Activated CD4-positive, CD25-positive, alpha-beta regulatory T cell (primary cell): ENCODE measurements at places on chromosomes 7 and 10.
A peak's percentile ranks its signal among the peaks of the same experiment; 100 is the strongest.

DNA sequence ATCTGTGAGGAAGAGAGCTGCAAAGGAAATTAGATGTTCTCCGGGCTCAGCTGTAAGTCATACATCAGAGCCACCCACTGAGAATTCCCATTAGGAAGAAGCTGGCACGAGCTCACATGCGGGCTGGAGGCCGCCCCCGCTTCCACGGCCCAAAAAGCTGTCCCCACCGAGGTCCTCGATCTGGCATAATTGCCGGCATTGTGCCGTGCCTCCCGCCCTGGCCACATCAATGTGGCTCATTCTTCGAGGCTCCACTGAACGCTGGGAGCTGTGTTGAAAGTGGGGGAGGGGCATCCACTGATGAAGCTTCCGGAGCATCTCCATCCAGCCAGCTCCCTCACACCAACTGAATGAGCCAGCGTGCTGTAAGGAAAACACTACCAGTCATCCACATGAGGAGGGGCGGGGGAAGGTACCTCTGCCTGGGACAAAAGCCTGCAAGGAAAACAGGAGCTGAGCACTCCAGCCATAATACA is 173.1 kb downstream of the PTPRN2 start:
- DNase-seq: no peak

GRCh38 chr7:42492920-42493319 is 255.9 kb upstream of the GLI3 start:
- no peak for DNase-seq

DNA sequence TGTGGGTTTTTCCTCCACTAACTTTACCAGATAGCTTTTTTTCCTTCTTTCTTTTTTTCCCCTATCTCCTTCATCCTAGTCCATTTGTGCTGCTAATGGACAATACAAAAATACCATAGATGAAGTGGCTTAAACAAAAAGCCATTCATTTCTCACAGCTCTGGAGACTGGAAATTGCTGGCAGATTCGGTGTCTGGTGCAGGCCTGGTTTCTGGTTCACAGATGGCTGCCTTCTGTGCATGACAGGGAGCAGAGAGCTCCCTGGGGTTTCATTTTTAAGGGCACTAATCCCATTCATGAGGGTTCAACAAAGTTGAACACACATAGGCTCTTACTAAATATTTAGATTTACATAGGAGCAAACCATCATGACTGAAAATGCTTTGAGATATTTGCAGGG is 467.4 kb downstream of the TYW1 start:
- DNase-seq: no peak

- DNase-seq: no peak
Measured at GRCh38 chr10:76244061-76244686, 812.8 kb downstream of the LRMDA start.

DNA sequence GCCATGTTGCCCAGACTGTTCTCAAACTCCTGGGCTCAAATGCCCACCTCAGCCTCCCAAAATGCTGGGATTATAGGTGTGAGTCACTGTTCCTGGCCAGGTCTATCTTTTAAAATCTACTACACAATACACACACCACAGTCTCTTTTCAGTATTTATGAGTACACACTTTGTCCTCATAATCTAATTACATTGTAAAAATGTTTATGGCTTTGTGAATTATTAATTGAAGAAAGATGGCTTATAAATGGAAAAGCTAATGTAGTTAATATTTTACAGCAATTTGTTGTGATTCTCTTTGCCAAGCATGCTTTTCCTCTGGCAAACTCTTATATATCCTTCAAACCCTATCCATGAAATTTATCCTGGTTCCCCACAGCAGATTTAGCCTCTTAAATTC is 22.0 kb downstream of the LAMB4 start:
- DNase-seq: no peak

GRCh38 chr7:123974326-123974908 is 49.4 kb downstream of the SPAM1 start:
- no peak for DNase-seq

DNA sequence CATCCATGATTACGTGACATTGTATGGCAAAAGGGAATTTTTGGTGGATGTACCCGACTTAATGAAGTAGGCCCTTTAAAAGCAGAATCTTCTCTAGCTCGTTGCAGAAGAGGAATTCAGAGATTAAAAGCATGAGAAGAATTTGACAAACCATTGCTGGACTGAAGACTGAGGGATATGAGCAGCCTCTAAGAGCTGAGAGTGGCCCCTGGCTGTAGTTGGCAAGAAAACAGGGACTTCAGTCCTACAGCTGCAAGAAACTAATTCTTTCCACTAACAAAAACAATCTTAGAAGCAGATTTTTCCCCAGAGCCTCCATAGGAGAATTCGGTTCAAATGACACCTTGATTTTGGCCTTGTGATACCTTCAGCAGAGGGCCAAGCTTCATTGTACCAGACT is 34.1 kb downstream of the MACC1 start:
- DNase-seq: no peak

- DNase-seq: peak; percentile 51
Measured at GRCh38 chr10:130109796-130110245, 809 bp downstream of the C10orf143 start.

DNA sequence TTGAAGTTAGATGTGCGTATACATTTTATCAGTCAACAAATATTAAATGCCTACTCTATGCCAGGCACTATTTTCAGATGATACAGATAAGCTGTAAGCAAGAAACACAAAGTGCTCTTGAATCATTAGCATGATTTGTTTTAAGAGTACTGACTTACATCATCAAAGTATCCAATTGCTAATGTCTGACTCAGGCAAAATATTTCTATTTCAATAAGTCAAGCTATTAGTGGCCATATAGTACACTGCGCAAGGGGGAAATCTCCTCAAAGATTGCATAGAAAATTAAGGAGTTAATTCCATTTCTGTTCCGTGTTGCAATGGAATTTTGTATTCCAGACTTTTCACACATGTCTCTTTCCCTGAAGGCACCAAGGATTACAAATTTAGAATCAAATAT is 46.1 kb upstream of the DNAJC1 start:
- no peak for DNase-seq

GRCh38 chr10:124711145-124711544 is 33.0 kb downstream of the FAM53B start:
- DNase-seq: no peak

GRCh38 chr10:97687785-97688781 is 1.0 kb upstream of the AVPI1 start:
- no peak for DNase-seq

DNA sequence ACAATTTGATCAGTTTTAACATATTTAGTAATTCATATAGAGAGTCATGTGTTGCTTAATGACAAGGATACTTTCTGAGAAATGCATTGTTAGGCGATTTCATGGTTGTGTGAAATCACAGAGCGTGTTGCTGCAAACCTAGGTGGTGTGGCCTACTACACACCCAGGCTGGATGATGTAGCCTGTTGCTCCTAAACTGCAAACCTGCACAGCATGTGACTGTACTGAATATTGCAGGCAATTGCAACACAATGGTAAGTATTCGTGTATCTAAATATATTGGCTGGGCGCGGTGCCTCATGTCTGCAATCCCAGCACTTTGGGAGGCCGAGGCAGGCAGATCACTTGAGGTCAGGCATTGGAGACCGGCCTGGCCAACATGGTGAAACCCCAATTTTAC is 73.7 kb upstream of the BAIAP2L1 start:
- DNase-seq: no peak

DNA sequence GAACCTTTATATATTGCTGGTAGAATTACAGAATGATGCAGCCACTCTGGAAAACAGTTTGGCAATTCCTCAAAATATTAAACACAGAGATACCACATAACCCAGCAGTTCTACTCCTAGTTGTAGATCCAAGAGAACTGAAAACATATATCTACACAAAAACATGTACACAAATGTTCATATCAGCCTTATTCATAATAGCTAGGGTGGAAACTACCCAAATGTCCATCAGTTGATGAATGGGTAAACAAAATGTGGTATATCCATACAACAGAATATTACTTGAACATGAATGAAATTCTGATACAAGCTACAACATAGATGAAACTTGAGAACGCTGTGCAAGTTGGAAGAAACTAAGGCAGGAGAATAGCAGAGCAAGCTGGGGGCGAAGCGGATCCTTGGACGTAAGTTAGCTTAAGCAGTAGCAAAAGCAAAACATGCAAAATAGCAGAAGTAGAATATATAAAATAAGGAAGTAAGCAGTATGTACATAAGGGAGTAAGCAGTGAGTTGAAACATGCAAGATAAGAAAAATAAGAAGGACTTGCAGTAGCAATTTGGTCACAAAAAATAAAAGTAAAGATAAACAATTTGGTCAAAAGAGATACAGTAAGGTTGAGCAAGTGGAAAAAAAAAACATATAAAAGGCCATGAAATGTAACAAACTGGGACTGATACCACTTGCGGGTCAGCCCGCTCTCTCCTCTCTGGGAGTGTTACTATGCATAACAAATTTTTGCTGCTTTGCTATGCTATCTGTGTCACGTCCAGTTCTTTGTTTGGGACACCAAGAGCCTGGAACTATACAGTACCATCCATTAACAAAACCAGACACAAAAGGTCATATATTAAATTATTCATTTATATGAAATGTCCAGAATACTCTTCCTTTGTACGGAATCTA is 18.0 kb upstream of the HILPDA start:
- no peak for DNase-seq

DNA sequence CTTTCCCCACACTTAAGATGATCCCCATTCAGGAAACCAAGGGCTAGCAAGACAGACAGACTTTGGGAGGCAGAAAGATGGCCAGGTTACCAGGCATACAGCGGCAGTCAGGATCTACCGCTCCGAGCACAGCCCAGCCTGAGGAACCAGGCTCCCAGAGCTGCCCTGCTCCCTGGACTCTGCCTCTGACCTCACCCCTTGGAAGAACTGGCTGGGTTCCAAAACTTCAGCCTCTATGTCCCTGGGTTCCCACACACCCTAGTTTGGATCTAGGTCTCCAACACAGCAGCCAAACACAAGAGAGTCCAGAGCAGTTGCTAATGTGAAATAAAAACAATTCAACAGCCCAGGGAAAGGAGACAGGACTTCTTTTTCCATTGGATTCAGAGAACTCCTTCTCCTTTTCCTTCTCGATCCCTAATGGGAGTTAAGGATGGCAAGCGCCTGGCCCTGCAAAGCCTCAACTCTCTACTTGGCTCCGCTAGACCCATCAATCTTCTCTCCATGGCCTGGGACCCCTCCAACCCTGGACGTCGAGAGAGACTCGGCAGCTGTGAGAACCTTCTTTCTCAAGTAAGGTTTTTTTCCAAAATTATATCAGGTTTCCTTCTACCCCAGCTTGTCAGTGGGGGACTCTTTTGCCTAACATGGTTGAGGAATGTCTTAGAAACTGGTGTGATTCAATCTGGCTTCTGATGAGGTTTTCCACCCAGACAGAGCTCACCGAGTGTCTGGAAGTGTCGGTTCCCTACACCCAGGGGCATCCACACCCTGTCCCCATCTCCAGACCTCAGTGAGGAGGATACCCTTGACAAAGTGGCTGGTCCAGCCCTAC is 219.6 kb downstream of the KCNMA1 start:
- no peak for DNase-seq

- no peak for DNase-seq
Measured at GRCh38 chr10:128928231-128928836, 538.7 kb upstream of the MGMT start.

DNA sequence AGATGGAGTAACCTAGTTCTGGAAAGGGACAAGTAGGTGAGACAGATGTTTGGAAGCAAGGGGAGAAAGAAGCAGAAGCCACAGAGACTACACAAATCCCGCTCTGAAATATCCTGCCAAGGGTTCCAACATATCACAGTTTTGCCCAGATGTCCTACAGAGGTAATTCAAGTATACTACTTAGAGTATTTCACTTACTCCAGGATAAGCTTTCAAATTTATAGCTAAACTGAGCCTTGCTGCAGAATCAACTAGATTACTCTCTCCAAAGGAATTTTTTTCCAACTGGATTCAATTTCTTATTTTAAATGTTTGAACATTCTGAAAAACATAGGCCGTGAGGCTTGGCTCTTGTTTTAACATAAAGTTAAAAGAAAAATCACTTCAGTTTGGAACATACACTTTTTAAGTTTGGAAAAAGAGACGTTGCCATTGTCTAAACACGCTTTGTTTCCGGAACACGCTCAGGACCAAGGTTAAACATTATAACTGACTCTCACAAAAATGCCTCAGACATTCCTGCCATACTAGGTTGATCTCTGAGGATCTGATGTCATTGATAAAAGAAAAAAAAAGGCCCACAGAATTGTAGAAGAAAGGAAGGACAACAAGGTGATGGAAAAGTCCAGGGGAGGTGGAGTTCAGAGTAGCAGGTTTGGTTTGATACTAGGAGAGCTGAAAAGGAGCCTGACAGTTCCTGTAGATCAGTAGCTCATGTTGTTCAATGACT is 74.8 kb downstream of the FAM185A start:
- DNase-seq: no peak

DNA sequence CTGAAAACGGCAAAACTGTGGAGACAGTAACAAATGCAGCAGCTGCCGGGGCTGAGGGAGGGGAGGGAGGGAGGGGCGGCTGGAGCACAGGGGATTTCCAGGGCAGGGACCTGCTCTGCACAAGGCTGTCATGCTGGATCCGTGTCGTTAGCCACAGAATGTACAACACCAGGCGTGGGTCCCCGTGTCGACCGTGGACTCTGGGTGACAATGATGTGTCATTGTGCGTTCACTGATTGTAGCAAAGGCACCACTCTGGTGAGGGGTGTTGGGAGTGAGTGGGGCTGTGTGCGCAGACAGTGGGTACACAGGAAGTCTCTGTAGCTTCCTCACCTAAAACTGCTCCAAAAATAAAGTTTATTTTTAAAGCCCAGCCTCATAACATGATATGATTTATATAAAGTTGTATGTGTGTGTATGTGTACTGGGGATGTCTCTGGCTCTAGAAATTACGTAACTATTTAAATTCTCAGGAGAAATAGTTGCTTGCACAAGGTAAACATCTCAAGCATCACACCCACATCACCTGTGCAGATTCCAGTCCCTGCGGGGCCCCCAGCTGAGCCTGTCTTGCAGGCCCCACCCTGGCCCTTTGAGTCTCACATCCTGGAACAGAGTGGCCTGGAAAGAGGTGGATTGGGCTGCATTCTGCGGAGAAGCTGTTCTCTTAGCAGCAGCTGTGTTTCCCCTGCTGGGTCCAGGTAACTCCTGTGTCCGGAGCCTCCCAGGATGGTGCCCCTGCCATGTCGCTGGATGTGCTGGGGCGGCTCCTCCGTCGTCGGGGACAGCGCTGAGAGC is 135.7 kb downstream of the DYNC2I1 start:
- DNase-seq: no peak

GRCh38 chr10:121303287-121303890 is 294.9 kb downstream of the FGFR2 start:
- DNase-seq: no peak

DNA sequence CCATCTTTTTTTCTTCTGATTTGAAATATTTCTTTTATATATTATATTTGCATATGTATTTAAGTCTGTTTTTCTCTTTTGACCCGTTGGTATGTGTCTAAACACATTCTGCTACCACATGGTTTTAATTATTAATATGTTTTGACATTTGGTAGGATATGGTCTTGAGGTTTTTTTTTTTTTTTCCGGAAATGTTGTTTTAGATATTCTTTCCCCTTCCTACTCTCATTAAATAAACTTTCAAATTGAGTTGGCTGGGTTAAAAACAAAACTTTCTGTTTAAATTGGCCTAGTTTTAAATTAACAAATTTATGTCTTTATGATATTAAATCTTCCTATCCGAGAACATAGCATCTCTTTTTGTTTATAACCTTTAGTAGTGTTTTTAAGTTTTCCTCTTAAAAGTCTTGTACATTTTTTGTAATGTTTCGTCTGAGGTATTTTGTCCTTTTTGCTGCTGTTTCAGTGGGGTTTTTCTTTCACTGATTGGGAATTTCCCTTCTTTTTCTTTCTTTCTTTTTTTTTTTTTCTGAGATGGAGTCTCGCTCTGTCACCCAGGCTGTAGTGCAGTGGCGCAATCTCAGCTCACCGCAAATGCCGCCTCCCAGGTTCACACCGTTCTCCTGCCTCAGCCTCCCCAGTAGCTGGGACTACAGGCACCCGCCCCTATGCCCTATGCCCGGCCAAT is 25.4 kb downstream of the STAM start:
- DNase-seq: no peak
